ENCODE measurements at places on chromosomes 3 and 15. TPM values are rescaled to one million over a fixed set of nuclear protein-coding genes. Genes with fewer than 3 reads are reported as not detected.

Gene PLXND1
- 53.1 TPM for total RNA-seq

Gene CHDH
- total RNA-seq = 8.6 TPM

Gene KBTBD13
- total RNA-seq = not detected

Gene ADAMTS17
- total RNA-seq = 6.2 TPM

Gene MYRIP
- 5.9 TPM for total RNA-seq

Gene UBR1
- 63.3 TPM for total RNA-seq

Gene GOLGA8J
- not detected for total RNA-seq

Gene TIMMDC1
- total RNA-seq = 28.5 TPM

Gene STIMATE
- 20.9 TPM for total RNA-seq

Gene GOLGA6D
- total RNA-seq = 0.18 TPM

Gene INSYN1
- 0.14 TPM for total RNA-seq

Gene LTK
- total RNA-seq = 8.1 TPM

Gene ADAMTS9
- 35.6 TPM for total RNA-seq
